Right lung (tissue), 10 donors: ENCODE measurements at places on chromosomes 3 and 15.
A peak's percentile ranks its signal among the peaks of the same experiment; 100 is the strongest.

GRCh38 chr3:54549607-54550220, 378.1 kb downstream of the LRTM1 start:
- DNase-seq, result no peak

DNA sequence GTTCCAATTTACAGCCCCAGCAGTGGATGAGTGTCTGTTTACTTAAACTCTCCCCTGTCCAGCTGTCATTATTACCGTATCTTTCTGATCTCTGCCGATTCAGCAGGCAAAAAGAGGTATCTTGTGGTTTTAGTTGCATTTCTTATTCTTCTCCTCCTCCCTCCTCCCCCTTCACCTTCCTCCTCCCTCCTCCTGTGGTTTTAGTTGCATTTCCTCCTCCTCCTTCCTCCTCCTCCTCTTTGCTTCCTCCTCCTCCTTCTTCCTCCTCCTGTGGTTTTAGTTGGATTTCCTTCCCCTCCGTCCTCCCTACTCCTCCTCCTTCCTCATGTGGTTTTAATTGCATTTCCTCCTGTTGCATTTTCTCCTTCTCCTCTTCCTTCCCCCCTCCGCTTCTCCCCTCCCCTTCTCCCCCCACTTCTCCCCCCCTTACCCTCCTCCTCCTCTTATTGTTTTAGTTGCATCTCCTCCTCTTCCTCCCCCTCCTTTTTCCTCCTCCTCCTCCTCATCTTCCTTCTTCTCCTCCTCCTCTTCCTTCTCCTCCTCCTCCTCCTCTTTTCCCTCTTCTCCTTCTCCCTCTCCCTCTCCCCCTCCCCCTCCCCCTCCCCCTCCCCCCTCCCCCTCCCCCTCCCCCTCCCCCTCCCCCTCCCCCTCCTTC, 25.3 kb upstream of the VPS33B start:
- DNase-seq, result no peak

DNA sequence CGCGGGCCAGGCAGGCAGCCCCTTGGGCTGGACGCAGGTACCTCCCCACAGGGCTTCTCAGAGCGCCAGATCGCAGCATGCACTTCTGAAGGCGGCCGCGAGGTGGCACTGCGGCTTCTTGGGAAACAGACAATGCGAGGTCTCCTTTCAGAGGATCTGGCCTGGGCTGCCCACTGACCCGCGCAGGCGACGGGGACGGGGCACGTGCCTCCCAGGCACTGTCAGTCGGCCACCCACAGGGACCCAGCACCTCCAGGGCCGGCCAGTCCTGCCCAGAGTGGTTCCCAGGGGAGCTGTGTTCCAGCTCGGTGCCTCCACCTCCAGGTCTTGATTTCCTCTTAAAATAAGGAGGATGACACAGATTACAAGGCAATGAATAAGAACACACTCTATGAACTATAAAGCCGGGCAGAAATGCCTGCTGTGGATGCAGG, 24.4 kb upstream of the TXNRD3 start:
- peak; percentile 62 for DNase-seq

DNA sequence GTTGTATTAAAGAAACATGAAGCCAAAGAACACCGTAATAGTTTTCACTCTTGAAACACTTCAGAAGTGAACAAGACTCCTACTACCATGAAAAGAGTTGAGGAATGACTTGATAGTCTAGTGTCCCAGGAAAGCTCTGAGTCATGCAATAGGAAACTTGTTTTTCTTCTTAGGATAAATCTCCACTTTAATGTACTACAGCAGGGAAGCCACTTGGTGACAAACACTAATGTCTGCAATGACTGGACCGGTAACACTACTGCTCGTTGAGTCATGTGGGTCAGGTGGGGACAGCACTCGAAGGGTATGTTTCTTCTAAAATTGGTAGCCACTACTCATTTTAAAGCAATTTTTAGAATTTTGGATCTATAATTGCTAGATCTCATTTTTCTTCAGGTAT, 291.7 kb upstream of the CNTN3 start:
- DNase-seq, result no peak

DNA sequence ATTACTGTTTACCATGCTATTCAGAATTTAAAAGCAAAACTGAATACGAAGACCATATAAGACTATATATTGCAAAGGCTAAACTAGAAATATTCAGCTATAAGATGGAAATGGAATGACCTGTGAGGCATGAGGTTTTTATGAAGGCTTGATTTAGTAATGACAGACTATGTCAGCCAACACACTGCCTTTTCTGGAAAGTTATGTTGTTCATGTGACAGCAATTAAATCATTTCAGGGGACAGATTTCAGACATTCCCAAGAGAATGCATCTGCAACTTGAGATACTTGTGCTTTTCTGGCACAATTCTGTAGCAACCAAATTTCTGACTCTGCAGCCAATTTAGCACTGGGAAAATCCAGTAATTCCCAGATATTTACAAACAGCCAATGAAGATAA, 8.6 kb upstream of the GATM start:
- DNase-seq, result no peak

DNA sequence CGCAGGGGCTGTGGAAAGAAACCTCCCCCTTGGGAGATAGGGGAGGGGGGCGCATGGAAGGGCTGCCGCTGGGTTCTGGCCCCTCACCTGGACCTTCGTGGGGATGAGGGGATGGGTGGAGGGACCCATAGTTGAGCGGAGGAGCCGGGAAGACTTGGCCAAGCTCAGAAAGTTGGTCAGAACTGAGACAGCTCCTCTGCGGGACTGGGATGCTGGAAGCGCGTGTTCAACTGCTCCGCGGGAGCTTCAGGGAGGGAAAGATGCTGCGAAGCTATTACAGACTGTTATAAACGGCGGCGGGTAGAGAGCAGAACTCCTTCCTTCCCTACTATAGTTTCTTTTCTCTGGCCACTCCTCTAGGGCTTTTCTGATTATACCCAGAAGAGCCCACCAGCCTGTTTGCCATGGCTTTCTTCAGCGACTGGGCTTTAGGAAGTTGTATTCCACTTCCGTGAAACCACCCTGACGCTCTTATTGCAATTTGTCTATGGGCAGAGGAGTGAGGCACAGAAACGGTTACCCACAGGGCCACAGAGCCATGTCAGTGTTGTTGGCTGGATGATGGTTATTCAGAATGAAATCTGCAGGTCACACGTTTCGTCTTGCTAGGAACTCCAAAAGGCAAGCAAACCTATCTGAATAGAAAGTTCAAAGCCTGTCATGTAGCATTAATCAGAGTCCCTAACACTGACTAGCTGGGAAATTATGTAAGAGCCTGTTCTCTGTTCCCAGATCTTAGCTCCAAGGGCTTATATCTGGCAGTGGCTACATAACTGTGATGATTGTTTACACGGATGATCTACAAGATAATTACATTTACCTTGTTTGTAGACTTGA, 1.1 kb downstream of the SYNPR start:
- no peak for DNase-seq

GRCh38 chr3:3097958-3098357, 12.2 kb downstream of the IL5RA start:
- DNase-seq, result no peak

DNA sequence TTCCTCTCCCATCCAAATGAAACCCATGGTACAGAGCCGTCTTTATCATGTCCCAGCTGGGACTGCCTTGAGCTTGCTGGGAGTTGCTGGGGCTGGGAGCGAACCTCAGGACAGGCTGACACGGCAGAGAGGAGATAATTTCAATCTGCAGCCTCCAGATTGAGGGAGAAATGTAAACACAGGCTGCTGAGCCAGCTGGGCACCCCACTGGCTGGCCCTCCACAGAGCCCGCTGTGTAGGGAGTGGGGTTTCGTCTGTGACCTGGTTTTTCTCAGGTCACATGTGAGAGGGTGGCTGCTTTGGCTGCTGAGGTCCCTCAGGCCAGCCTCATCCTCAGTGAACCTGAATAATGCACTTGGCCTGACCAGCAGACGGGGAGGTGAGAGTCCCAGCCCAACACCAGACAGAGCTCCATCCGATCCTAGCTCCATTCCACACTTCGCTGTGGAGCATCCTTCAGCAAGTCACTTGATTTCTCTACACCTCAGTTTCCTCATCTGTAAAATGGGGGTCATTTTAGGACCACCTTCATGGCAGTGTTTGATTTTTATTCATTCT, 121.6 kb upstream of the MRPS22 start:
- no peak for DNase-seq

GRCh38 chr3:55882006-55882405, 394.9 kb upstream of the WNT5A start:
- no peak for DNase-seq

DNA sequence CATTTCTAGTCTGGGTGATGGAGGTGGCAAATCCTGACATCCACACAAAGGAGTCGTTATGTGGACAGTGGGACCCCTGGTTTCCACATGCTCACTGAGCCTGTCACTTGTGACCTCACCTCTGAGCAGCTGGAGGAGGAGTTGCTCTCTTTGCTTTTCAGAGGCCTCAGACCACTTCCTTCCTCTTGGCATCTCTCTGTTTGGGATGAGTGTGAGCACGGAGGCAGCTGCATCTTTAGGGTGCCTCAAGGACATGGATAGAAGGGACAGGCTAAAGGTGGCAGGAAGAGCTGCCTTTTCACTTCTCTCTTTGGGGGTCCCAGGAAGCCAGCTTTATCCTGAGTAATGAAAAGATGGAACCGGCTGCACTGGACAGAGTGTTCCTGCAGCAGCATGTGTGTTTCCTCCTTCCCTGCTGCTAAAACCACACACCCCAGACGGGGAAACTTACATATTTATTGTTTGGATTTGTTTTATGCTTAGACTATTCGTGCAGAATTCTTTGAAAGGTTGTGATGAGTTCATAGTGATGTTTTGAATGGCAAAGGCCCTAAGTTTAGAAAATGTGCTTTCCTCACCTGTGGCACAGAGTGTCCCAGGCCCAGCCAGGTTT, 31.8 kb downstream of the GPR171 start:
- DNase-seq, result no peak

- DNase-seq, result no peak
These were observed 331.1 kb downstream of the TBC1D5 start for GRCh38 chr3:17411157-17411877.

DNA sequence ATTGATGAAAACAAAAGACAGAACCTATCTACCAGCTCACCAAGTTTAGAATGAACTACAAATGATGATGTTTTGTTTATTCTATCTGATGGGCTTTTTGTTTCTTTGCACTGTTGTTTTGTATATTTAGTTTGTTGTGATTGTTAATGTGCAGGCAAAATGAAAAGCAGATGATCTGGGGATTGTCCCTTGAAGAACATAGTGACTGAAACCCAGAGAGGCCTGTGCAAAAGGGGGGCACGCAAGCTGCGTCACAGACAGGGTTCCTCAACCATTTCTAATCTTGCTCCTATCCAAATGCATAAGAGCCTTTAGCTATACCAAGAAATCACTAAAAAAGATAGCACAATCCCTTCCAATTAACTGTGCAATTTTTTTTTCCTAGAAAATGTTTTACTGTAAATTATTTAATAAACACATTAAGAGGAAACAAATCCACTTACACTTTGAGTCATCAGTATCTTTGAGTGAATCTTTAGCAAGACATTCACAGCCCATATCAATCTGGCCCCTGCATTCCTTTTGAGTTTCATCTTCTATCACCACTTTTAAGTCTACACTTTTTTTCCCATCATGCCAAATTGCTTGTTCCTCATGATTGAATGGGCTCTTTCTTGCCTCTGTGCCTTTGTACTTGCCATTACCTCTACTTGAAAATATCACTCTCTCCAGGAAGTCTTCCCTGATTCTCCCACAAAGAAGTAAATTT, 220.3 kb downstream of the ATP8B4 start:
- no peak for DNase-seq

DNA sequence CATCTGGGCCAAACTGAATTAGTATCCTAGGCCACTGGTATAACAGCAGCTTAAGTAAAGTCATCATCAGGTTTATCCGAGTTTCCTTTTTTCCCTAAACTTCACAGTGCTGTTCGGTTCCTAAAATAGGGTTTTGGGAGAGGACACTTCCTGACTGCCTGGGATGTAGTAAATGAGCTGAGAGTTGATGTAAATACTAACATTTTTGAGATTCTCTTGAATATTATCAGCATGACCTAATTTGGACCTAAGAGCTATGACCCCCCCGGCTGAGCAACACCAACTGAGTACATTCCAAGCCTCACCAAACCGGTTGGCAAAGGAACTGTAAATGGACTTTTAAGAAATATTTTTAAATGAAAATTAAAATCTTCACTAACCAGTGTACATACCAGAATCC, 78.8 kb downstream of the IL5RA start:
- no peak for DNase-seq

GRCh38 chr3:110593749-110594148, 477.9 kb upstream of the NECTIN3 start:
- DNase-seq, result no peak

DNA sequence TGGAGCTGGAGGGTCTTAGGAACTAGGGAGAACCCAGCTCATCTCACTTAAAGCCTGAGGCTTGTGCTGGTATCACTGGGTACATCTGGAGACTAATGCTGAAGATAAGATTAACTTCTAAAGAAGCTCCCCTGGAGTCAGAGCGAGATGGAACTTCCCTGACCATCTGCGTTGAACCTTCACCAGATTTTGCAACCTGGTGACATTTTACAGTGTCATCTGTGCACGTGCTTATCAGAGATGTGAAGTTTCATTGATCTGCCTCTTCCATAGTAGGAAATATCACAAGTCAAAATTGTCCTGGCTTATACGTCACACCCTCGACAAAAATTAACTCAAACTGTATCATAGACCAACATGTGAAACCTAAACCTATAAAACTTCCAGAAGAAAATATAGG, 395.5 kb downstream of the SHQ1 start:
- no peak for DNase-seq

DNA sequence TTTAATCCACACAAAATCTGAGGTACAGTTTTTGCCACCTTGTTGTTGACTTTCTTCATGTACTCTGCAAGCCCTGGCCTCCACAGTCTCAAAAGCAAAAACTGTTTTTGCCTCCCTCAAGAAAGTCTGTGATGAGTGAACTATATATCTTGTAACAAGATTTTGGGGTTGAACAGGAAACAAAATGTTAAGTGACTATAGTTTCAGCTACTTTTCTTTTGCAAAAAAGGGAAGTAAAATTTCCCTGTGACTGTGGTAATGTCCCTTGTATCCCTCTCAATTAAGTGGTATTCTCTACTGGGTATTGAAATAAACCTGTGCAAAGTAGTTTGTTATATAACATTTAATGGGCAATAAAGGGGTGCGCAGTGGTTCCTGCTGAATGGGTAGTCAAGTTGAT, 21.3 kb upstream of the SCAANT1 start:
- no peak for DNase-seq

GRCh38 chr15:48888191-48888590, 10.3 kb downstream of the EID1 start:
- no peak for DNase-seq

GRCh38 chr15:100043068-100043641, 298.6 kb downstream of the ADAMTS17 start:
- DNase-seq, result no peak

- no peak for DNase-seq
These were observed 113.7 kb upstream of the RBMS3 start for GRCh38 chr3:29167180-29167579.

GRCh38 chr3:120743556-120744195, 1.1 kb downstream of the GTF2E1 start:
- DNase-seq, result no peak
